ENCODE measurements at places on chromosomes 7 and 10.

DNA sequence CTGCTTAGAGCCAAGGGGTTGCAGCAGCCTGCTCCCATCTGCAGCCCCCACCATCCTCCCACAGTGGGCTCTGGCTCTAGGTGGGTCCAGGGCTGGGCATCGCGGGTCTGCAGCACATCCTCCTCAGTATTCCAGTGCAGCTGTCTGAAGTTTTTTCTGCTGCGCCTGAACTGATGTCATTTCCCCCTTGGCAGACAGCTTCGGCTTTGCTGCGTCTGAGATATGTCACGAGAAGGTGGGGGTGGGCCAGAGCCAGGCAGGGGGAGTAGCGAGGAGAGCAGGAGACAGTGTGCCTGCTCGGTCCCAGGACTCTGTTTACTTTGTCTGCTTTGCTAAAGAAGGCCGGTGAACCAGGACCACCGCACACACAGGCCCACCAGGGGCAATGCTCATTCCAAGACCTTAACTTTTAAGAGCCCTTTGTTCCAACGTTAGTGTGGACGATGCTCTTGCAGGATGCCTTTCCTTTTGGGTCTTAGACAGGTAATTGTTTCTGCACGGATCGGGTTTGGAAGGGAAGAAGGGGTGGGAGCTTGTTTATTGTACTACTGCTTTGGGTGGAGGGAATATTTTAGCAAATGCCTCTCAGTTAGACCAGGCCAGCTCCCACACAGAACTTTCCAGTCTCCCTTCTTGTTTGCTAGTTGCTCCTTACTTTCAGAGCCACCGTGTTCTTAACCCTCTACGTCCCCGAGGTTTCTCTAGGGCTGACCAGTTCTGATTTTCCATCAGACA, 32.4 kb downstream of the WBP1L start:
- peak; percentile 95 for DNase-seq

- peak; percentile 96 for DNase-seq
Measured at GRCh38 chr7:15686295-15686956, at the start of gene MEOX2. MEOX2 (minus strand) TSS chr7:15686683; CDS start chr7:15686402, 281 bp downstream.

DNA sequence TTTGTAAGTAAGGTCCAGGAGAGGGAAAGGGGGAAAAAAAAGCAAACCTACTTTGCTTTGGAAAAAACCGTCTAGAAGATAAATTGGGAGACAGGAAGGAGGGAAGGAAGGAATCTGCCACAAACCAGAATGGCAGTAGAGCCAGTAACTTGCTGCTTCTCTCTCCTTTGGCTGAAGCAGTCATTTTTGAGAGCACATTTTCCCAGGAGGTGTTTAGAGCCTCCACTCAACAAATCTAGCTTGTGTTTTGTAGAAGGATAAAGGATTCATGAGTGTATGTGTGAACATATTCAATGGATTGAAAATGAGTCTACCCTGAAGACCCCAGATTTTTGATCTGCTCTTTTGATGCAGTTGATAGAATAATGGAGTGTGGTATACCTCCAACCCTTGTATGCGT, 2.6 kb downstream of the NRG3 start:
- DNase-seq = no peak

GRCh38 chr7:124388751-124389150, 355.9 kb upstream of the TMEM229A start:
- no peak for DNase-seq

DNA sequence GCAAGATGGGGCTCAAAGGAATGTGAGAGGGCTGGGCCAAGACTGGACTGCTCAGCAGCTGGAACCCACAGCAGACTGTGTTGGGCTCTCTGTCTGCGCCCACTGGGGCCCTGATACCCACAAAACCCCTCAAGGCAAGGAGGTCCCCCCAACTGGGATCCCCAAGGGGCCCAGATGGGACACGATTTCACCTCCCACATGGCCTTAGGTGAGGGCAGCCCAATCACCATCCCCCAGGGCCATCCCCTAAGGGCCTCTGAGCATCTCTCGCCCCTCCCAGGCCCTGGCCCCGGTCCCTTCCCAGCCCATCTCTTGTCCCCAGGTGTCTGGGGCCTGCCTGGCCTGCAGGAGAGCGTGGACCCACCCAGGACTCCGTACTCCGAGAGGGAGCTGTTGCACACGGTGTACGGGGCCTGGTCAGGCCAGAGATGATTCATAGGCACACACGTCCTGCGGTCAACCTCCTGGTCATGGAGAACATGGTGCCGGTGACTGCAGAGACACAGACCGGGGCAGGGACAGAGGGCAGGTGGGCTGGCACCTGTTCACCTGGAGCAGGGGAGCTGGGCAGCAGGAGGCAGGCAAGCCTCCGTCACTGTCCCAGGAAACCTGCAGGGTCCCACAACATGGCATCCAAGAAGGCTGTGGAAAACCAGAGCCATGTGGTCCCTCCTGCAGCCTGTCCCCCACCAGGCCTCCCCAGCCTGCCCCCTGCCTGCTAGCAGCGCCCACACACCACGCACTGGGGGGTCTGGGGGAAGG, 21.6 kb downstream of the OGDHL start:
- no peak for DNase-seq

DNA sequence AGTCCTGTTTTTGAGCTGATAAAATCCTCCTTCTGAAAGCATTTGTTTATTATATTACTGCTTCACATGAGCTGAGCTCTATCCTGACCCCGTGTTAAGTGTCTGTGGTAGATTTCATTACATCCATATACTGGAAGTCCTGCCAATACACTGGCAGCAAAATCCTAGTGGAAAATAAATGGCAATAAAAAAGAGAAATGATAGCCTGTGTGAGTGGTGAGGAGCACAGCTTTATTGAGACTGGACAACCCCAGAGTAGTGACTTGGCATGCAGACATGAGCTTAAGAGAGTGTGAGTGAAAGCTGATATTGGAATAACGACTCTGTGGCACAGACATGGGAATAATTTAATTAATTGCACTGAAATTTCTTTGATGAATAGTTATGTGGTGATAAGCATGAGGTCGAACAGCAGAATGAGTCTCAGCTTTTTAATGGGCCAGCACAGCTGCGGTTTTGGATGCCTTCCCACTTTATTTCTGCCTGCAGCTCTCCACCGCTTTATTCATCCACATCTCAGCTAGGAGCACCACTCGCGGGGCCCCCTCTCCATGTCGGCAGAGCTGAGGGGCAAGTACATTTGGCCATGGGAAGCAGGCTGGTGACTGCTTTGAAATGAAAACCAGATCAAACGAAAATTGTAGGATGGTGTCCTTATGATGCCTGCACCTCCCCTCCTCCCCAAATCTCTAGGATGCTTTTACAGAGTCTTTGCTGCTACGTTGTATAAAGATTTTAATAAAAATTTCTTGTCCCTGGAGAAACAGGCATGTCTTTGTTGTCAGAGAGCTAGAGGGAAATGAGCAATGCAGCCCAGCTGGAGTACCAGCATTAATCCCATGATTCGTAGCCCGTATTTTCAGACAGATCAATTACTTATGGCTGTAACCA, 494.3 kb downstream of the AUTS2 start:
- DNase-seq = peak; percentile 89

DNA sequence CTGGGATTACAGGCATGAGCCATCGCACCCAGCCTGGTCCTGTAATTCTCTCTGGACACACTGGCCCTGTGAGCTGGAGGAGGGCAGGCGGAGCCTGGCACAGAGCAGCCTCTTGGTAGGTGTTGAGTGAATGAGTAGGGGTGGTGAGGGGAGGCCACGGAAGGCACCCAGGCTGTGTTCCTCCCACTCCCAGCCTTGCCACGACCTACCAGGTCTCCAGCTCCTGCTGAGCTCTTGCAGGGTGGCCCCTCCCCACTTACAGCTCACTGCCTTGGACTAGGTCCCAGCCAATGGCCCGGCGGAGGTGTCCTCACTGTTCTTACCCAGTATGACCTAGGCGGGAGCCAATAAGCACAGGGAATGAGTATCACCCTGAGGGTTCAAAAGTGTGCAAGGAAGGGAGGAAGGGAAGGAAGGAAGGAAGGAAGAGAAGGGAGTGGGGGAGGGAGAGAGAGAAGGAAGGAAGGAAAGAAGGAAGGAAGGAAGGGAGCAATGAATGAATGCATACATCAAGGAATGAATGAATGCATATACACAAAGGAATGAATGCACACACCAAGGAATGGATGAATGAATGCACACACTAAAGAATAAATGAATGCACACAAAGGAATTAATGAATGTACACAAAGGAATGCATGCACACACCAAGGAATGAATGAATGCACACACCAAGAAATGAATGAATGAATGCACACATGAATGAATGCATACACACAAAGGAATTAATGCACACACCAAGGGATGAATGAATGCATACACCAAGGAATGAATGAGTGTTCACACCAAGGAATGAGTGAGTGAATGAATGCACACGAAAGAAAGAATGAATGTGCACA, 45.5 kb downstream of the GTF2IRD1 start:
- DNase-seq = no peak

- no peak for DNase-seq
Measured at GRCh38 chr10:29324220-29324841, 35.5 kb downstream of the LYZL1 start.

- DNase-seq = no peak
Measured at GRCh38 chr7:34160261-34160752, 255.0 kb downstream of the BMPER start.
